ENCODE measurements at places on chromosomes 16 and 17.

GRCh38 chr16:57257455-57258070 is 12.5 kb downstream of the ARL2BP start:
- DNase-seq = no peak

DNA sequence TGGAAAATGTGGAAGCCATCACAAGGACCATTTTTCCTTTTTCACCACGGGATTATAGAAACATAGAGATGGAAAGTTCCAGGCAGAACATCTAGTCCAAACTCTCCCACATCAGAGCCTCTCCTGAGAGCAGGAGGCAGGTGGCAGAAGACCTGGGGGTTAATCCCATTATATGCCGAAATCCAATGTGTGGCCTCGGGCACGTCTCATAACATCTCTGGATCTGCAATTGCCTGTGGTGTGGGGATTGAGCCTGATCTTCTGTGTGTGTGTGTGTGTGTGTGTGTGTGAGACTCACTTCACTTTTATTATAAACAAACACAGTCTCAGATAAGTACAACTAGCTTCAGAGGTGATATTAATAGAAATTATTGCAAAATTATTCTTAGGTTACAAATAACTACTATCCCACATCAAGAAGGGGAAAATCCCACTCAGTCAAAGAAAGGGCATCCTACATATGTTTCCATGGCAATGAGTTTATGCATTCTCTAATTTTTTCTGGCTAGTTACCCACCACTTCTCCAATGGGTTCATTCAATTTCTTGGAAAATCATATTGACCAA is 199.1 kb downstream of the FOXL1 start:
- DNase-seq = no peak

DNA sequence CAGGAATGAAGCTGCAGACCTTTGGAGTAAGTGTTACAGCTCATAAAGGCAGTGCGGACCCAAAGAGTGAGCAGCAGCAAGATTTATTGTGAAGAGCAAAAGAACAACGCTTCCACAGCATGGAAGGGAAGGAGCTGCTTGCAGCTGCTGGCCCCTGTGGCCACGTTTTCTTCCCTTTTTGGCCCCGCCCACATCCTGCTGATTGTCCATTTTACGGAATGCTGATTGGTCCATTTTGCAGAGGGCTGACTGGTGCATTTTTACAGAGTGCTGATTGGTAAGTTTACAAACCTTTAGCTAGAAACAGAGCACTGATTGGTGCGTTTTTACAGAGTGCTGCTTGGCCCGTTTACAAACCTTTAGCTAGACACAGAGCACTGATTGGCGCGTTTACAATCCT is 841.5 kb downstream of the CDH11 start:
- DNase-seq = peak; percentile 6

DNA sequence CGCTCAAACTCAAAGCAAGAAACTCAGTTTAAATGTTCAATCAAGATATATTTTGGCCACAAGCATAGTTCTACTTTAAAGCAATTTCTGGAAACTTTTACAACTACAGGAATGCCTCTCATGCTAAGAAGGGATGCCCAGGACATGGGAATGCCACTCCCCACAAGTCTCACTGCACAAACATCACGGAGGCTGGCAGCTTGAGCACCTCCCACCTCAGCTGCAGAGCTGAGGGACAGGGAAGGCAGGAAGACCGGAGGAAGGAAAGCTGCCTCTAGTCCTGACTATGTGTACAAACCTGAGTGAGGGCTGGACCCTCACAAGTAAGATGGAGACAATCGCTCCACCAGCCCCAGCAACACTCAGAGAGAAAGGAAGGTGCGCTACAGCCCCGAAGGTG is 5.3 kb downstream of the AXIN1 start:
- DNase-seq = no peak

DNA sequence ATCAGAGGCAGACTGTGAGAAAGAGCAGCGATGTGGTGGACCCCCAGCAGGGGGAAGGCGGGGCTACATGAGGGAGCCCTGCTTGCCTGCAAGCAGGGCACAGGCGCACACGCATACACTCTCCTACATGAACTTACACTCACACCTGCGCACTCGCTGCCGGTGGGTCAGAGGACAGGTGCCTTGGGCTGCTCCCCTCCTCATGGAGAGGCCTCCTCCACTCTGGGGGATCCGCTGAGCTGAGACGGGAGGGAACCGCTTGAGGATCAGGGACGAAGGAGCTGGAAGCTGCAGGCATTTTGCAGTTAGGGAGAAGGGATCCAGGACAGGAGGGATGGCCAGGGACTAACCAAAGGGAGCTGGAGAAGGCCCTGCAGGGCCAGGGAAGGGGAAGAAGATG is 14.2 kb downstream of the OSBPL7 start:
- no peak for DNase-seq

- DNase-seq = no peak
These were observed 23.5 kb downstream of the TRIM25 start for GRCh38 chr17:56890390-56890789.

- DNase-seq = peak; percentile 33
These were observed 650.4 kb downstream of the WWOX start for GRCh38 chr16:78749745-78750268.

GRCh38 chr16:3389663-3390338 is 11.0 kb downstream of the ZSCAN32 start:
- DNase-seq = no peak

GRCh38 chr16:50489182-50489581 is 59.0 kb upstream of the NKD1 start:
- DNase-seq = no peak

GRCh38 chr17:37490022-37490587 is 414 bp downstream of the DUSP14 start:
- DNase-seq = peak; percentile 39

DNA sequence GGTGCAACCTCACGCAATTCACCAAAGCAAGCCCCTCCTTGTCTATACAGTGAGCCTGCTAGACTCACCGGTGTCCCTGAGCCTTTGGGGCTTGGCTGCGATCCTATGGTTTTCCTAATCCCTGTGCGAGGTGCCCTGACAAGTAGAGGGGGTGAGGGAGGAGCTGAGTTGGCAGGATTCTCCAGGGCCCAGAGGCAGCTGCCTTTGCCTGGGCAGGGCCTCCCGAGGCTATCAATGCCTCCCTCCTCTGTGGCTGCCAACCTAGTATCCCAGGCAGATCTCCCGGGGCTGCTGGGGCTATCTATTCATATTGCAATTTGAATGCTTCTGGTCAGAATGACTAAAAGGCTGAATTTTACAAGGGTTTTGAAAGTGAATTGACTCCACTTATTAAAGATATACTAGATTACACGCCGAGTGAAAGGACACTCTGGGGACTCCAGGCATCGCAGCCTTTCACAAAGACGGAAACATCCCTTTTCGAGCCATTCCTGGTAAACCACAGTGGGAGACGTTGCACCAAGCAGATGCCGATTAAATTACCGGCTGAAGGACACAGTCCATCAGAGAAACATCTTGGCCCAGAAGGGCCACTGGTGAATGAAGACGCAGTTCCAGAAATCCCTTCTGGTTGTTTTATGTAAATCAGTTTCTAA is 11.3 kb upstream of the PITPNM3 start:
- DNase-seq = no peak

DNA sequence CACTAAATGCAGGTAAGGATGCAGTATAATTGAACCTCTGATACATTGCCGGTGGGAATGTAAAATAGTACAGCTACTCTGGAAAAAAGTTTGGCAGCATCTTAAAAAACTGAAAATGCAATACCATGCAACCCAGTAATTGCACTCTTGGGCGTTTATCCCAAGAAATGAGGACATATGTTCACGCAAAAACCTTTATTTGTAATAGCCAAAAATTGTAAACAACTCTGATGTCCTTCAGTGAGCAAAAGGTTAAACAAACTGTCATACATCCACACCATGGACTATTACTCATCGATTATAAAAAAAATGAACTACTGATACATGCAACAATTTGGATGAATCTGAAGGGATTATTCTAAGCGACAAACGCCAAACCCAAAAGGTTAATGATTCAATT is 16.9 kb downstream of the SYNRG start:
- DNase-seq = no peak

DNA sequence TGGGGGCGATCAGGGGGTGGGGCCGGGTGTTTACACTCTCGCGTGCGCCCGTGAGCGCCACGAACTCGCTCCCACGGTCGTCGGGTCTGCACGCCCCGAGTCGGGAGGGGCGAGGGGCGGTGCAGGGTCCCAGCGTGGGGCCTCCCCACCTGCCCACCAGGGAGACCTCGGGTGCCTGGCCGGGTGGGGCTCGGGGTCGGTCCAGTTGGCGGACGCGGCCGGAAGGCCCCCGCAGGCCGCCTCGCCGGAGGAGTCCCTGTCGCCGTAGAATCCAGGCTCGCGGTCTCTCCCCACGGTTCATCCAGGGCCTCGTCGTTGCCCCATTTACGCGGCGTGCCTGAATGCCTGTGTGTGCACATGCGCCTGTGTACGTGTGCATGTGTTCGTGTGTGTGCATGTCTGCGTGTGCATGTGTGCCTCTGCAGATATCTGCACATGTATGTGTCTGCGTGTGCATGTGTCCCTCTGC is 510 bp upstream of the RAB40B start:
- no peak for DNase-seq

GRCh38 chr17:67180275-67180674 is 64.7 kb downstream of the HELZ start:
- no peak for DNase-seq

DNA sequence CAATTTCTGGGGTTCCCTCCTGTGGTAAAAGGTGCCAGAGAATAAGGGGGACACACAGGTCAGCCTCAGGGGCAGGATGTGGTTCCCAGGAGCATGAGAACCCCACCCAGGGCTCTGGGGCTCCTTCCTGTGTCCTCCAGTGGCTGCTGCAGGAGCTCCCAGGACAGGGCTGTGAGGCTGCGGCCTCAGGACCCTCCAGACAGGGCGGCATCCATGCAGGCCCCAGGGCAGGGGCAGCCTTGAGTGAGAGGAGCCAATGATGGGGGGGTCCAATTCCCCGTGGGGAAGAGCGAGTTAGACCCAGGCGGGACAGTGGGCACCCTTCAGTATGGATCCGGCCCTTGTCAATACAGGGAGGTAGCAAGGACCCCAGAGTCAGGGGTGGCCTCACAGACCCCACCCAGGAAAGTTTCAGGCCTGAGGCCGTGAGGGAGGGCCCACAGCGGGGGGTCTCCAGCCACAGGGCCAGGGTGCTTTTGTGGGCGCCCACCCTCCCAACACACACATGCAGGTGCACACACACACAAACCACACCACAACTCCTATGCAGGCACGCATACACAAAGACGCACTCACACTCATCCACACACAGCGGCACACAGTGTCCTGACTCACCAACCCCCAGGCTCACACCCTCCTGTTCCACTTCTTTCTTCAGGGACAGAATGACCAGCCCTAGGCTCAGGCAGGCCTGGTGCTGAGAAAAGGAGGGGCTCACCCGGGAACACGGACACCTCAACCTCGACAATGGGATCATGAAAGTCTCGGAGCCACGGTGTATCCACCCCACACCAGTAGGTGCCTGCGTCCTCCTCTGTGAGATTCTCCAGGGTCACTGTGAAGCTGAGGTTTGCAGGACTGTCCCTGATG is 1.8 kb downstream of the CD300C start:
- DNase-seq = no peak

DNA sequence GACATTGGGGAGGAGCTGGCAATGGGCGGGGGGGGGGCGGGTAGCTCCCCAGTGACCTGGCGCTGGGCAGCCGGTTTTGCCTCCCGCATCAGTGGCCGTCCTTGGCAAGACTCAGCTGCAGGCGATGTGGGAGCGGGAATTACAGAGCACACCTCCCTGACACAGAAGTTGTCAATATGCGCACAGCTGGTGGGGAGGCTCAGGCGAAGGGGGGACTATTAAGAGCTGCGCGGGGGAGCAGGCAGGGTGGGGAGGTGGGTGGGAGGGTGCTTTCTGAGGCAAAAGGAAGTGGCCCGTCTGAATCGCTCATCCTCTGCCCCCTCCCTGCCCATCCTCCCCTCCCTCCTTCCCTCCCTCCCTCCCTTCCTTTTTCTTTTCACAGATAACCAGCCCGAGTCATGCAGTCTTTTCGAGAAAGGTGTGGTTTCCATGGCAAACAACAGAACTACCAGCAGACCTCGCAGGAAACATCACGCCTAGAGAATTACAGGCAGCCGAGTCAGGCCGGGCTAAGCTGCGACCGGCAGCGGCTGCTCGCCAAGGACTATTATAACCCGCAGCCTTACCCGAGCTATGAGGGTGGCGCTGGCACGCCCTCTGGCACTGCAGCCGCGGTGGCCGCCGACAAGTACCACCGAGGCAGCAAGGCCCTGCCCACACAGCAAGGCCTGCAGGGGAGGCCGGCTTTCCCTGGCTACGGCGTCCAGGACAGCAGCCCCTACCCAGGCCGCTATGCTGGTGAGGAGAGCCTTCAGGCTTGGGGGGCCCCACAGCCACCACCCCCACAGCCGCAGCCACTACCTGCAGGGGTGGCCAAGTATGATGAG is 44.0 kb downstream of the SREBF1 start:
- peak; percentile 80 for DNase-seq

GRCh38 chr16:75433732-75434413 is 570 bp upstream of the CFDP1 start:
- no peak for DNase-seq

DNA sequence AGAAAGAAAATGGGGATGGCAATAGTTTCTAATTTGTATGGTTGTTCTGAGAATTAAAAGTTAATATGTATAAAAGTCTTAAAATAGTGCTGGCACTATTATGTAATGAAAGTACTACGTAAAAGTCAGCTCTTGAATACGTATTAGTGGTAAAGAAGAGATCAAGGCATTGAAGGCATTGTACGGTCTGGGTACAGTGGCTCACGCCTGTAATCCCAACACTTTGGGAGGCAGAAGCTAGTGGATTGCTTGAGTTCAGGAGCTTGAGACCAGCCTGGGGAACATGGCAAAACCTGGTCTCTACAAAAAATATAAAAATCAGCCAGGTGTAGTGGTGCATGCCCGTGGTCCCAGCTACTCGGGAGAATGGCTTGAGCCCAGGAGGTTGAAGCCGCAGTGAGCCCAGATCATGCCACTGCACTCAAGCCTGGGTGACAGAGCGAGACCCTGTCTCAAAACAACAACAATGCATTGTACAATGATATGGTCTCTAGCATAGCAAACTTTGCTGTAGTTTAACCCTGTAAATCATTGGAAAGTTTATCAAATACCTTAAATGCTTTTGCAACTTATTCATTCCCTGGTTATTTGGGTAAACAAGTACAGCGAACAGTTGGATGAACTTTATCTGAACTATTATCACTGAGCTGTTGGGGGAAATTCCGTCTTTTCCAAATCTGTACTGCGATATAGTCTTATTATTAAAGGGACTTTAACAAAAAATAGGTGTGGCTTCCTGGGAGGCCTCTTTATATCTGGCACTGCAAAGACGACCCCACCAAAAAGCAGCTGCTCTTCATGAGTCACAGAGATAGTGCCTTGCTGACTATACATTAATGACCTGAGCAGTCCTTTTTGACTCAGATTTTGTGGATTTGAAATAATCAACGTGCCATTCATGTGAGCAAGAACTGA is 73.6 kb downstream of the GPRC5B start:
- DNase-seq = no peak
